A549 treated with AZD2906 at 1 μM for 4 hours (cell line): ENCODE measurements at places on chromosomes 6 and 20. TPM values are rescaled to one million over a fixed set of nuclear protein-coding genes. Genes with fewer than 3 reads are reported as not detected.

HNF4A gene
- total RNA-seq = 17.2 to 20.0 TPM (median 19.8 TPM) in 5 replicates

GRIK2 gene
- 0.34 to 0.58 TPM (median 0.46 TPM) in 5 replicates for total RNA-seq

DDO gene
- total RNA-seq = 0.06 to 0.14 TPM (median 0.11 TPM) in 4 of 5 replicates, not detected in the other

CRIP3 gene
- total RNA-seq = 0.27 to 0.62 TPM (median 0.37 TPM) in 5 replicates

APOM gene
- total RNA-seq = 2.9 to 3.7 TPM (median 3.1 TPM) in 5 replicates

RIPPLY2 gene
- total RNA-seq = 0.33 to 0.70 TPM (median 0.38 TPM) in 5 replicates

TREML2 gene
- total RNA-seq = not detected in 5 replicates

COL9A3 gene
- 0.32 to 0.69 TPM (median 0.63 TPM) in 5 replicates for total RNA-seq

PPP1R14C gene
- total RNA-seq = 3.4 to 4.0 TPM (median 3.5 TPM) in 5 replicates

CCN5 gene
- 30.3 to 44.0 TPM (median 31.4 TPM) in 5 replicates for total RNA-seq

RIOK1 gene
- total RNA-seq = 11.1 to 15.9 TPM (median 11.4 TPM) in 5 replicates

SMPDL3A gene
- 3.1 to 3.7 TPM (median 3.6 TPM) in 5 replicates for total RNA-seq

PDE7B gene
- 0.51 to 0.87 TPM (median 0.66 TPM) in 5 replicates for total RNA-seq

OOEP gene
- total RNA-seq = not detected in 5 replicates

HCRTR2 gene
- not detected in 5 replicates for total RNA-seq

CDH4 gene
- total RNA-seq = 6.0 to 9.0 TPM (median 7.9 TPM) in 5 replicates

MAS1 gene
- total RNA-seq = 0.01 TPM in 1 of 5 replicates, not detected in the others

OR2B6 gene
- 0.10 TPM in 1 of 5 replicates, not detected in the others for total RNA-seq

TUBB gene
- 793 to 945 TPM (median 901 TPM) in 5 replicates for total RNA-seq

CNR1 gene
- 1.8 to 2.4 TPM (median 1.9 TPM) in 5 replicates for total RNA-seq

TMEM170B gene
- 0.72 to 0.96 TPM (median 0.85 TPM) in 5 replicates for total RNA-seq

PPP1R3G gene
- 1.9 to 2.6 TPM (median 2.2 TPM) in 5 replicates for total RNA-seq

NPEPL1 gene
- 29.8 to 35.9 TPM (median 34.4 TPM) in 5 replicates for total RNA-seq

CCN6 gene
- total RNA-seq = not detected in 5 replicates

SLC17A1 gene
- 0.06 TPM in 1 of 5 replicates, not detected in the others for total RNA-seq

RIMS1 gene
- not detected in 5 replicates for total RNA-seq

JPH2 gene
- total RNA-seq = 5.9 to 7.9 TPM (median 7.8 TPM) in 5 replicates

ADGRF4 gene
- 15.2 to 18.7 TPM (median 16.9 TPM) in 5 replicates for total RNA-seq
